Activated CD8-positive, alpha-beta memory T cell treated with anti-CD3 and anti-CD28 coated beads, Interleukin-2, amount 10 ng/mL, durations not matched to agents 7 days and 5 days (primary cell): ENCODE measurements at places on chromosomes 11 and 22. TPM values are rescaled to one million over a fixed set of nuclear protein-coding genes. Genes with fewer than 3 reads are reported as not detected.

Gene LRRC74B
- total RNA-seq: not detected

GRCh38 chr22:29872144-29872893, 10.7 kb upstream of the MTMR3 start:
- no peak for DNase-seq

DNA sequence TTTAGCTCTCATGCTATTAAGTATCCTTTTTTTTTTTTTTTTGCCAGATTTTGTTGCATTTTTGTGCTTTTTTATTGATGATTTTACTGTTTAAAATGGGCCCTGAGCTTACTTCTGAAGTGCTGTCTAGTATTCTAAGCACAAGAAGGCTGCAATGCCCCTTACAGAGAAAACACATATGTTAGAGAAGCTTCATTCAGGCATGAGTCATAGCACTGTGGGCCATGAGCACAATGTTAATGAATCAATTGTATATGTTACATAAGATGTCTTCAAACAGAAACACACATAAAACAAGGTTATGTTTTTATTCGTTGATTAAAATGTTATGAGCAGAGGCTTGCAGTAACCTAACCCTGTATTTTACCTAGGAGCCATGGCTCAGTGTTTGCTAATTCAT, 117.8 kb upstream of the C11orf87 start:
- no peak for DNase-seq

- DNase-seq: no peak
Measured at GRCh38 chr11:73387594-73388264, 11.5 kb downstream of the RELT start.

DNA sequence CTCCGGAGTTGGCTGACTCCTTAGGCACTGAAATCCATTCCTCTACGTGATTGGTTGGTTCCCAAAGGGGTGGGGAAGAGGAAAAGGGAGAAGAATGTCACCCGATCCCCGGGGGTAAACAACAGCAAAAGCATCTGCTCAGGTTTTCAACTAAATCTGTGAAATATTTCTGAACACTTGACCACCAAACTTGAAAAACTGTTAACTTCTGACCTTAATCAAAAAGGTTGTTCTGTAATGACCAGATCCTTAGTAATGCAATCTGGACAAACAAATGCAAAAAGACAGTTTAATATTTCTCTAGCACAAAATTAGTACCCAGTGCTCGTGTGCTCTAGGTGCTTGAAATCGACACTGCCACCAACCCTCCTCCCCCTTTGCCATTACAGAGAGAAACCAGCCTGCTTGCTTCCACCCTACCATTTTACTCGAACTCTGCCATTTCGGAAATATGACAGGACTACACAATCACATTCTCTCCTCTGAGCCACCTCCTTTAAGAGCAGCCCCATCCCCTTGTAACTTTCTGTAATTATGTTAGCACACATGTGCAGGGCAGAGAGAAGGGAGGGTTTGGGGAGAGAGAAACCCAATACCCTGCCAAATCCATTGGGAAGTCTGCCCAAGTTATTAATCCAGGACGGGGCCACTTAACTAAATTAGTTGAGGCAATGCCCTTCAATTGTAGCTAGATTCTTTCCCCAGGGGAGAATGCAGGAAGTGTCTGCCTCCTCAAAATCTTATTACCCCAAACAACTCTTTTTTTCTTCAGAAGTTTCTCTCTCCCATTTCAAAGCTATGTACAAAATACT, 113.8 kb downstream of the RBFOX2 start:
- DNase-seq: no peak

Gene OR8D1
- total RNA-seq: not detected

DNA sequence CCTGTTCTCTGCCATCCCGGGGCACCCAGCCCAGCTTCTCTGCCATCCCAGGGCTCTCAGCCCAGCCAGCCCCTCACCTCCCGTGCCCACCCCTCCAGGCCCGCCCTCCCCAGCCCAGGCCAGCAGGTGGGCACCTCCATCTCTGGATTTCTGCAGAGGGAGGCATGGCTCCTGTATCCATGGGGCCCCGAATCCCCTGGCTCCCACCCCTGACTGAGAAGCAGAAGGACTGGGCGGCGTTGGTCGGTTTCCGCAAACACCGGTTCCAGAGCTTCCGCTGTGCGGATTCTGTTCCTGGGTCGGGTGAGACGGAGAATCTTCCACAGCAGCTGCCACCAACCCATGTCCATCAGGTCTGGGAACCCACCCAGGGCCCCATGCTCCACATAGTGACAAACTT, 240.3 kb downstream of the BRD1 start:
- DNase-seq: no peak

DNA sequence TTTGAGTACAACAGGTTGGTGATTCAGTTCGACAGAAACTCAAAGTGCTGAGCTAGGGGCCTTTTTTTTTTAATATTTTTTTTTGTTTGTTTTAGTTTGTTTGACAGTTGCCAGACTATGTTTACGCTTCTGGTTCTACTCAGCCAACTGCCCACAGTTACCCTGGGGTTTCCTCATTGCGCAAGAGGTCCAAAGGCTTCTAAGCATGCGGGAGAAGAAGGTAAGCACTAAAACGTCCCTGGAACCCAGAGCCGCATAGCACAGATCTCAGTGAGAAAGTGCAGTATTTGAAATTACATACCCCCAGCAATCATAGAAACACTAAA, 649 bp downstream of the PRRG4 start:
- DNase-seq: no peak
